Stimulated activated CD4-positive, alpha-beta T cell treated with anti-CD3 and anti-CD28 coated beads, Interleukin-12 subunit alpha, Interleukin-12 subunit beta, amount 100 ng/mL, for 4 hours (primary cell): ENCODE measurements at places on chromosomes 7 and 10.

DNA sequence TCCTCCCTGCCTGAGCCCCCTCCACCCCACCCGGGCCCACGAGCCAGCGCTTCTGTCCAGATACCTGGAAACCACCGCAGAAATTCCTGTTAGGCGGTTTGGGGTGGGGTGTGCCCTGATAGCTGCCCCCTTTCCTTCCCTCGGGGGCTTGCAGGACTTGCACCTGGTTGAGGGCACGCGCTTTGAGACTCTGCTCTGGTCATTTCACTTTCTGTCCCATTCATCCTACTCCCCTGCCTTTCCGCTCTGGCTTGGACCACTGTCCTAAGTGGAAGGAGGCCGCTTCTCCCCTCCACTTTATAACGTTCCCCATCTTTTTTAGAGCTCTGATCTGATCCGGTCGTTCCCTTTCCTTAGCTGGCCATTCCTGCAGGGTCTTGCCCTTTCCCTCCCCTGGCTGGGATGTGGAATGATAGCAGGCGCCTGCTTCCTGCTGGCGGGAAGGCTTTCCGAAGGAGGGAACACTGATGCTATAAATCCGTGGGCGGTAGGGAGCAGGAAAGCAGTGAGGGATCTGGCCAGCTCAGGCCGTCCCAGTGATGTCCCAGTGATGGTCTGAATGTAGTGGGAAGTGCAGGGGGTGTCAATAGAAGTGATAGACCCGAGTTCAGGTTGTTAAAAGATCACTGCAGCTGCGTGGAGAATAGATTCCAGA, 852 bp upstream of the PRKAR1B start:
- no peak for DNase-seq

GRCh38 chr10:61408105-61408504, 45.1 kb downstream of the TMEM26 start:
- DNase-seq = no peak

GRCh38 chr7:156021471-156021870, 209.2 kb upstream of the SHH start:
- DNase-seq = no peak

DNA sequence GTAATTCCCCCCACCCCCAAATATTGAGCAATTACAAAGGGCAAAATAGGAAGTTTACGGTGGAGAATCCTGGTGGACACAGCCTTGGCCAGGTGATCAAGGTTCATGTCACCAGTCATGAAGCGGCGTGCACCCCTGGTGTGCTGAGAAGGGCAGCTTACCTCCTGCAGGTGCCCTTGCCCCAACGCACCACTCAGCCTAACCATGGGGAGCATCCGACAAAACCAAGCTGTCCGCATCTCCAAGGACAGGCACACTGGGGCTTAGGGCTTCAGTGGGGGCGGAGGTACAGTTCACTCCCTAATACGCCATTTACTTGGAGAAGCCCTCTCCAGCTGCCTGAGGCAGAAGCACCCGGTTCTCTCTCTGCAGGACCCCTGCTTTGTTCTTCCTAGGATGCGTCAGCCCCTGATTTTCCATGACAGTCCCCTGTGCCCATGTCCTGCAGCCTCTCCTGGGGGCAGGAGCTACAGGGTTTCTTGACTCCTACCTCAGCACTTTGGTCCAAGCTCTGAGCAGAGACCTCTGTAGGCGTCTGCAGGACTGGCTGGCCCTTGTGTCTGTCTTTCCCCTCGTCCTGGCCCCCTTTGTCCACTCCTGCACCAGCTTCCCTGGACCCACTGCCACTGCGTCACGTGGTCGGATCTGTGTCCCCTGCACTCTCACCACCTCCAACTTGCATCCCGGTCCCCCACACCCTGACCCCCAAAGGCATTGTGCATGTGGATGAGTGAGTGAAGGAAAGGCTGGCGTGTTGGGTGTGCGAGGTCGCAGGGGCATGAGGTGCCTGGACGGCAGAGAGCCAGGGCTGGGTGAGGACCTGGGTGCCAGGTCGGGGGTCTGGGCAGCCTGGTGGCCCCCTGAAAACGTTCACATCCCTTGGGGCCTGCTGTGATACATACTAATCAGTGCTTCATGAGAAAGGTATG, 113.7 kb downstream of the LHPP start:
- no peak for DNase-seq

- no peak for DNase-seq
Observed at GRCh38 chr10:5989756-5990155, 12.4 kb upstream of the IL15RA start.

DNA sequence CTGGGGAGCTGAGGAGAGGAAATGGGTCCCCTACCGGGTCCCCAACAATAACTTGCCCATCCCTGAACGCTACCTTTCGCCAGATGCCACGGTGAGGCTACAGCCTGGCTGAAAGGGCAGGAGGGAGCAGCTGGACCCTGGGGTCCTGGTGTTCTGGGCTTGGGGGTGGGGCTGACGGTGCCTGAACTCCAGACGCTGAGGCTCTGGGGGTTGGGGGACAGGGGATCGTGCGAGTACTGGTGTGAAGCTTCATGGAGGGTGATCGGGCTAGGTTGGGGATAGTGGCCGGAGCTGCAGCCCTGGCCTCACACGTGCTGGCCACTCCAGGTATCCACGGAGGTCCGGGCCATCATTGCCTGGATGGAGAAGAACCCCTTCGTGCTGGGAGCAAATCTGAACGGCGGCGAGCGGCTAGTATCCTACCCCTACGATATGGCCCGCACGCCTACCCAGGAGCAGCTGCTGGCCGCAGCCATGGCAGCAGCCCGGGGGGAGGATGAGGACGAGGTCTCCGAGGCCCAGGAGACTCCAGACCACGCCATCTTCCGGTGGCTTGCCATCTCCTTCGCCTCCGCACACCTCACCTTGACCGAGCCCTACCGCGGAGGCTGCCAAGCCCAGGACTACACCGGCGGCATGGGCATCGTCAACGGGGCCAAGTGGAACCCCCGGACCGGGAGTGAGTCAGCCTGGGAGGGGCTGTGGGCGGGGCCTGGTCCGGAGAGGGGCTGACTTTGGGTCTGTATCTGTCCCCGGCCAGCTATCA, 8.3 kb downstream of the AEBP1 start:
- no peak for DNase-seq

DNA sequence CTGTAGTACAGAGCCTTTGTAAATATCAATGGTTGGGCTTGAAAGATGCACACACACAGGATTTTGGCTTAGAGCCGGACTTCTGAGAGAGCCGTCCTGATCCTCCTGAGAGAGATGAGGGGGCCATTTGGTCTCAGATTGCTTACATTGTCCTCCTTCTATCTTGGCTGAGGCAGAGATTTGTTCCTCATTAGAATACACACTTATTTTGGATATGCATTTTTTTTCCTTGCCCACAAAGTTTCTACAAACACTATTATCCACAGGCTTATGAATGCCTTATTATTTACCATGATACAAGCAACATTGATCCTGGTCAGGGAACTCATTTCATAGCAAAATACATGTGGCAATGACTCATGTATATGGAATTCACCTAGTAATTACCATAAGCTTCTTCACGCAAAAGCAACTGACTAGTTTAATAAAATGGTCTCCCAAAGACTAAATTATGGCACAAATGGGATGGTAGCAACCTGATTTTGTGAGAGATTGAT, 175.3 kb downstream of the MDFIC start:
- DNase-seq = no peak

DNA sequence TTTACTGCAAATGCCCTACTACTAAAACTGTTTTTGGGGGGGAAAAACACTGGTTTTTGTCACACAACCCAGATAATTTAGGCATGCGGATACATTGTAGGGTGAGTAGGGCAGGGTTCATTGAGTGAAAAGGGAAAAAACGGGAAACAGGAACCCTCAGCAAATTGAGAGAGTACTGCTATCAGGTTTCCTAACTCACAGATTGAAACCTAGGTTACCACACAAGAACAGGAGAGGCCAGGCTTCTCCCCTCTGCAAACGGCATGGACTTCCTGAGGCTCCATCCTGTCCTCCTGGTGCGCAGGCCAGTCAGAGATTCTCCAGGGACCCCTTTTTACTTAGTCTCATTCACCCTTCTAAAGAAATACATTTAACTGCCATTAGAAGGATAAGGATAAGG, 30.6 kb downstream of the AVL9 start:
- no peak for DNase-seq

DNA sequence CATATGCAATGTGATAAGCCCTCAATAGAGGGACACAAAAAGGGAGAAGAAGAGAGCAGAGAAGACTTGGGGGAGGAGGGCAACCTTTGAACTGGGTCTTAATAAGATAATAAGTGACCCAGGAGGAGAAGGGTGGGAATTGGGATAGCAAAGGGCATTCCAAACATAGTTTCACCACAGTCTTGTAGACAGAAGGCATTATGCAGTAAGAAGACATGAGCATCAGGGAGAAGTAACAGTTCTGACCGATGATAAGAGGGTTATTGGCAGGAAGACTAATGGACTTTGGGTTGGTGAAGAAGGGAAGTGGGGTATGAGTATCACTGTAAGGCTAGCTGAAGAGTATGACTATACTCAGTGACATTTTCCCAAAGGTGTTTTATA, 63.6 kb downstream of the TES start:
- no peak for DNase-seq

DNA sequence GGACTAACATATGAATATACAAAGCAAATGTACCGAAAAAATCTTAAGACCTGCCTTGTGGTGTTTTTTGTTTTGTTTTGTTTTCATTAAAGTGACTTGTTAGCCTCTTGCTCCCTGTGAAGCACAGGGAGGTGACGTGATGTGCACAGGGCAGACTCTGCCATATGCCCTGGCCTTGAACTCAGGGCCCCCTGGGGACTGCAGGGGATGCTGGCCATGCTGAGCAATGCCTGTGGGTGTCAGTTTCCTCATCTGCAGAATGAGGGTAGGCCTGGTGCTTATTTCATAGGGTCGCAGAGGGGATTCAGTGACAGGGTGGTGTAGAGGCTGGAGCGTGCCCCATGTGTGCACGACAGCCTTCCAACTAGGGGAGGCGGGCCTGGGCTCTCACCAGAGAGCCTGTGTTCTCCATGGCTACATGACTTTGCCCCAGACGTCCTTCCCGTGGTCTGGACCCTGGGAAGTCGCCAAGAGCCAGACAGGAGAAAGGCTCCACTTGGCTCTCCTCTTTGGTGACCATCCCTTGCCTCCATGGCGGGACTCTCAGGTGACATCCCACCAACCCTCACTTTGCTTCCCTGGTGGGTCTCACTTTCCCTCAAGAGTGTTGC, 14.5 kb downstream of the EGFR start:
- DNase-seq = no peak

DNA sequence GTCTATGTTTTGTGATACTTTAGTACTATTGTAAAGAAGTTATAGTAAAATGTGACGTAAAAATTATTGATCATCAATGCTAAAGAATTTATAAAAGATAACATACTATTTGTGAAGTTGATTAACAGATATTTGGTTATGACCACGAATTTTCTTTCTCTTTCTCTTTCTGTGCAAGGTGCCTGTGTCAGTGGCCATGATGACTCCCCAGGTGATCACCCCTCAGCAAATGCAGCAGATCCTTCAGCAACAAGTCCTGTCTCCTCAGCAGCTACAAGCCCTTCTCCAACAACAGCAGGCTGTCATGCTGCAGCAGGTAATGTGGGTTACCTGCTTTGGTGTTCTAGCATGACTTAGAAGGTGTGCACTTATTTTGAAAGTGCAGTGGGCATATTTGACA, 213.7 kb downstream of the FOXP2 start:
- no peak for DNase-seq

GRCh38 chr7:6244021-6244420, 28.4 kb downstream of the CYTH3 start:
- no peak for DNase-seq

- no peak for DNase-seq
Observed at GRCh38 chr10:13349463-13350274, 1.6 kb upstream of the SEPHS1 start.

GRCh38 chr10:59173414-59173813, 3.0 kb upstream of the PHYHIPL start:
- DNase-seq = no peak

DNA sequence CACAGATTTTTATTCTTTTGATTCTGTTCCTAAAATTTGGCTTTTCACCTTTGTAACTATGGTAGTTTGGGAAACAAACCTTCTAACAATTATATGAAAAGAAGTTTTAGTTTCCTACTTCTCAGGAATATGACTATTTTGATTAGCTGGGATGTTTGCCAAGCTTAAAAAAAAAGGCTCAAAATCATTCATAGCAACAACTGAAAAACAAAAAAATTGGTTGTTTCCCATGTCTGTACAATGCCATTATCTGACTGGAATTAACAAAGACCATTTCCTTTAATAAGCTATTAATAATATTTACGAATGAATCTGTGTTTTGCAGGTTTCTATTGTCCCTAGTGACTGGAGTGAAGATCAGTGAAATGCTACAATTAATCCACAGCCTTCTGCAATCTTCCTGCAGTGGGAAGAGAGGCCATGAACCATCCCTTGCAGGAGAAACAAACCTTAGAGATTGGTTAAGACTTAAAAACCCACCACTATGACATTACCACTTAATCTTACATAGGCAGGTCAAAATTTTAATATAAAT, 4.2 kb downstream of the PURB start:
- DNase-seq = no peak

DNA sequence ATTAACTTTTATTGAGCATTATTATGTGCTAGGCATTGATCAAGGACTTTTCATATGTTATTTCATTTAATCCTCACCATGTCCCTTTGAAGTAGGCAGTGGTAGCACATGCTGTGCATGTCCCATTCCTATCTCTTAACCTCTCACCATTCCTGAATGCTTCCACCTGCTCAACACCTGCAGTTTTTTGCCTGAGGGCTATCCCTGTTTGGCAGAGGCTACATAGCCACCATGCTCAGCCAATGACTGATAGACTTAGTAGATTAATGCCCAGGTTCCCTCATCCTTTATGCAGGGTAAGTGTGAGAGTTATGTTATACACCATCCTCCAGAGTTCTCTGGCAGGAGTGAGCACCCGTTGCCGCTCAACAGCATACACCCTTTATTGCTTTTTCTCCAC, 387.8 kb downstream of the BBS9 start:
- DNase-seq = no peak

DNA sequence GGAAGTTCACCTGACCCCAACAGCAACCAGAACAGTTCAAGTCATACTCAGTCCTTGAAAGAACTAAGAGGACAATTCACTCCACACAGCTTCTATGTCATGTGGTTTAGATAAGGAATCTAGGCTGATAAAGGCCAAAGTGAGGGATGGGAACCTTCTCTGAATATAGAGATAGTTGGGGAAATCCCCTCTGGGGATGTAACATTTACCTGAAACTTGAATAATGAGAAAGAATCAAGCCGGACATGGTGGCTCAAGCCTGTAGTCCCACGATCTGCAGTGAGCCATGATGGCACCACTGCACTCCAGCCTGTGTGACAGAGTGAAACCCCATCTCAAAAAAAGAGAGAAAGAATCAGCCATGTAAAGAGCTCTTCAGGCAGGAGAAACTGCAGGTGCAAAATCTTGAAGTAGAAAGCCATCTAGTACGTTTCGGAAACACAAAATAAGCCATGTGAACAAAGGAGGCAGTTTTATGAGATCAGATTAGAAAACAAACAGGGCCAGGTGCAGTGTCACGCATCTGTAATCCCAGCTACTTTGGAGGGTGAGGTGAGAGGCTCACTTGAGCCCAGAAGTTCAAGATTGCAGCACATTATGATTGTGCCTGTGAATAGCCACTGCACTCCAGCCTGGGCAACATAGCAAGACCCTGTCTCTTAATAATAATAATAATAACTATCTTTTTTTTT, 4.5 kb upstream of the DNMBP start:
- DNase-seq = no peak
